ENCODE measurements at places on chromosomes 6 and 20.

GRCh38 chr6:165662041-165662748 lies 846 bp downstream of the PDE10A start:
- DNase-seq: no peak

DNA sequence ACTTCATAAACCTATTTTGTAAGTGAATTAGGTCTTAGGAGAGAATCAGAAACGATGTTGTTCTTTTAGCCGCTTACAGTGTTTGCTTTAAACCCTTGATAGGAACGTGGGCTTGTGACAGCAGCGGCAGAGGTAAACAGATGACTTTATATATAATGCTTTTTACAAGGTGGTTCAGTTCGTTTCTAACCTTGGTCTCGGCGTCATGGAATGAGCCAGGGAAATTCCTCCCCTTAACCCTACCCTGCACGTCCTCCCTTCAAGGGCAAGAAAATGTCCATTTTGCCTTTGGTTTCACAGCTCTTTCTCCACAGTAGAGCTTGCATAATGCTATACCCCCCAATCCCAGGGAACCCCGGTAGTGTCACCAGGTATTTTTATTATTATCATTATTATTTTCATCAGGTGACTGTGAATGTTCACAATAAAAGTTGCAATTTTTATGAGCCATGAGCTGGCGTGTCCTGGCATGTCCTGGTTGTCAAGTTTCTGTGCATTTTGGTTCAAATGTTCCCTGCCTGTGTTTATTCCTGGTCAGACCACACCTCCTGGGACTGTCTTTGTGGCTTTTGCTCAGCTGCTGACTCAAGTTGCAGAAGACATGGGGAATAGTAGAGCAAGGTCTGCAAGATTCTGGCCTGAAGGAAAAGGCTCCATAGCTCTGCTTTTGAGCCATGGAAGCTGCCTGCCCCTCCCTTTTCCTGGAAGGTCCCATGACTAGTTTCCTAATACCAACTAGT lies 112.8 kb upstream of the BMP2 start:
- no peak for DNase-seq

- no peak for DNase-seq
These were observed 36.5 kb downstream of the GJA10 start for GRCh38 chr6:89930789-89931188.

DNA sequence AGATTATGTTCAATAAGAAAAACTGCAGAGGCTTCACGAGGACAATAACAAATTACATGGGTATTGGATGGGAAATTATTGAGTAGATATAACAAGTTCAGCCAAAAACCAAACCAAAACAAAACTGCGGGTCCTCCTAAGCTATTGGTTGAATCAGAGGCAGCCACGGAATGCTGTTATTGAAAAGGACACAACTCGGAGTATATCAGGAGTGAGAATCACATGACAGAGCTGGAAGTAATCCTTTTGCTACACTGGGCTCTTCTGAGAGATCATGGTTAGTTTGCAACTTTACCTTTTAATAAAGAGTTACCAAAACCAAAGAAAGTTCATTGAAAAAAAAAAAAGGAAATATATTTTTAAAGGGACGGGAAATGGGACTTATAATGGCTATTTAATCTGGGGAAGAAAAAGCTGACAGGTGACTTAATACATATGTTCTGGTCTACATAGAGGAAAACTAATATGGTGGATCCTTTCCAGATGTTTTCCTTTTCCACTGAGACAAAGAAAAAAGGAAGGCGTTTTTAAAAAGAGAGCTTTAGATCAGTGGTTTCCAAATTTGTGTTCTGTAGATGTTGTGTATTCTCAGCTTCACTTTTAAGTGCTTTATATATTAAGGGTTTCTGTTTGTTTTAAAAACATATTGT lies 6.9 kb upstream of the CITED2 start:
- DNase-seq: no peak

GRCh38 chr6:23823421-23823820 lies 302.6 kb upstream of the NRSN1 start:
- DNase-seq: no peak

DNA sequence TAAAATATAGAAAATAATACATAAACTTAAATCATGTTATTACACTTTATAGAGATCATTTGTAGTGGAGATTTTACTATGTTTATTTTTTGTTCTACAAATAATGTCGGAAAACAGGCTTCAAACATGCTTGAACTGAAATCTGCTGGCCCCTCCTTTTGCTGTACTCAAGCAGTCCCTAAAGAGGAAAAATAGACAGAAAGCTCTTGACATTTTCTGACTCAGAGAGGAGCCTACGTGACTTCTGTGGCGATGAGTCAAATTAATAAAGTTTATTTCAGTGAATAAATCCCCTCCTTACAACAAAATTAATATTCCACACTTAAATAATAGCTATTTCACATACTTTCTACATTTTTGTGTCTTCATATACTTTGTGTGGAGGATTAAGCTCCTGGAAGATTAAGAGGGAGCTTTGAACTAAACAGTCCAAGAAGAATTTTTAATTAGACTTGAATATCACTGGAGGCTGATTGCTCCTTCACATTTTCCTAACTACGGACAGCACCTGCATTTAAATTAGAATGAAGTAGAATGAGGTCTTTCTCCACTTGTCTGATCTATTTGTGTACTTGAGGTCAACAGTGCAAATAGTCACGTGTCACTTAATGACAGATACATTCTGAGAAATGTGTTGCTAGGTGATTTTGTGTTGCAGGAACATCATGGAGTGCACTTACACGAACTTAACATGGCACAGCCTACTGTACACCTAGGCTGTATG lies 1.7 kb upstream of the TREM1 start:
- no peak for DNase-seq

- DNase-seq: no peak
These were observed 19.3 kb upstream of the AKIRIN2 start for GRCh38 chr6:87721311-87721710.

DNA sequence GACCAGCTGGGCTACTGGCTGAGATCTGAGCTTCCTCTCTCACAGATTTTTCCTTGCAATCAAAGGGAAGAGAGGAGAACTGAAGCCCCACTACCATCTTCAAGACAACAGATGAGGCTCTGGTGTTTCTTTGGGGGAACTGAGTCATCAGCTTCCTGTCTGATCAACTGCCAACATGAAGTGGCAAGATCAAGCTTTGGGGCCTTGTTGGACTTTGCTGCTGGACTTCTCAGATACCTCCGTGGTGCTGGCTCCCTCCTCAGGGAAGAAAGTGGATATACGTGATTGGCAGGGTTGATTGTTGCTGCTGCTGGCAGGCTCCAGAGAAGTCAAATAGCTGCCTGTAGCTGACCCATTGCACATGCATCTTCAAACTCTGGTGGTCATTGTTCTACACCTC lies 3.6 kb upstream of the TOX2 start:
- no peak for DNase-seq

- no peak for DNase-seq
These were observed 54.6 kb upstream of the PIM1 start for GRCh38 chr6:37115236-37115895.

- DNase-seq: no peak
These were observed 56.1 kb downstream of the PSMG4 start for GRCh38 chr6:3314621-3315467.

DNA sequence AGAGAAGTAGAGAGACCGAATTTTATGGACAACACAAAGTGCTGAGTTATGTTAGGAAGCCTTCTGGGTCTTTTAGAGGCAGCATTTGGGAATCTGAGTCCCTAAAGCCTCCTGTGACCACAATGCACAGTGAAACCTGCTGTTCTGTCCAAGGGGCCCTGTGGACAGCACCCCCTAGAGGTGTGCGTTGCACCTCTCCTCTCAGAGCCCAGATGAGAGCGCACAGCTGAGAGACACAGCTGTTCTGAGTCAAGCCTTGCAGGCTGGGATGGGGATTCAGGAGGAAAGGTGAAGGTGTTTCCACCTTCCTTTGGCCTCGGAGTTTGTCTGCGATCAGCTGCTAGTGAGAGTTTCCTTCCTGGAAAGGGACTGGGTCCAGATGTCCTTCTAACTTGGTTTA lies 13.0 kb downstream of the PCK1 start:
- no peak for DNase-seq

GRCh38 chr20:46438156-46438750 lies 31.8 kb upstream of the ELMO2 start:
- no peak for DNase-seq

GRCh38 chr6:110284855-110285254 lies 73.3 kb downstream of the METTL24 start:
- DNase-seq: no peak

- DNase-seq: no peak
These were observed 7.2 kb upstream of the SYNJ2 start for GRCh38 chr6:157974341-157974894.

DNA sequence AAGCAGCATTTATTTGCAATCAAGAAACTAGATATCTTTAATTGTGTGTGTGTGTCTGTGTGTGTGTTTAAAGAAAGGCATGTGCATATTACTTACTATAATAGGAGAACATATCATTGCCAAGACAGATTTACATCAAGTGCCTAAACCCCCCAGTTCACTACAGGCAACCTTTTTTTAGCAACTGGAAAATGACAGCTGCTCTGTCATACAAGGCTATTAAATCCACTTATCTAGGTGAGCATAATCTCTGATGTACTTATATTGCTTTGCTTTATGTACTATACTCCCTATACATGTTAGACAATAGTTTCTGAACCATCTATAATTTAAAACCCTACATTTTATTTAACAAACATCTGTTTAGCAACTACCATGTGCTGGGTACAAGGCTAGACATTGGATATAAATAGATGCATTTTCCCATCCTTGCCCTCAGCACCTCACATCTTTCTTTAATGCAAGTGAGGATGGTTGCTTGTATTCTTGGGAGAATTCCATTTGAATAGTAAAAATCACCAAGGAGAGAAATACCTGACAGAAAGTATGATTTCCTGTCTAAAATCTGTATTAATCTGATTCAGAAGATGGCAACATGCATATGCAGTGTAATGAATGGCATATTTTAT lies 398.3 kb downstream of the LAMA2 start:
- DNase-seq: no peak
